NCI-H345 (cell line): ENCODE measurements at places on chromosomes 7 and 10.

DNA sequence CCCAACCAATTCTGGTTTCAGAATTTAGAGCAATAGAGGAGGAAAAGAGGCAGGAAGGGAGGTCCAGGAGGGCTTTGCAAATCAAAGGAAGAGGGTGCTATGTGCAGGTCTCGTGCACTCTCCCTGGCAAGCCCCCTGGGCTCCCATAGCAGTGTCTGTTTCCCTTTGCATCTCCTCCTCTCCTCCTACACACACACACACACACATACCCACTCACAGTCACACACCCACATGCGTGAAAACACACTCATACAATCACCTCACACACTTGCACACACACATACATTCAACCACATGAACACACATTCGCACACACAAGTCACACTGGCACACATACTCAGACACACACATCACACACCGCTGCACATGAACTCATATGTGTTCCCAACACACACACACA lies 105.3 kb downstream of the OAT start:
- DNase-seq = no peak

DNA sequence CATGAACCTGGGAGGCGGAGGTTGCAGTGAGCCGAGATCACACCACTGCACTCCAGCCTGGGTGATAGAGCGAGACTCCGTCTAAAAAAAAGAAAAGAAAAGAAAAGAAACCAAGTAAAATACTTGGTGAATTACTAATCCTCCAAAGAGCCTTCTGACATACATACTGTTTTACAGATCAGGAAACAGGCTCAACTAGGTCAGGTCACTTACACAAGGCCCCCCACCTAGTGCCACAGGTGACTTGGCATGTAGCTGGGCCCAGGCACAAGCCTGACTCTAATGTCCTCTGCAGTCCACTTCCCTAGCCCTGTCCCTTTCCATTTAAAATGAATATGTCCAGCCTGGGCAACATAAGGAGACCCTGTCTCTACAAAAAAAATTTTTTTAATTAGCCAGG lies 157.0 kb downstream of the TPST1 start:
- DNase-seq = no peak

- no peak for DNase-seq
Measured at GRCh38 chr7:116380025-116380424, 119.5 kb upstream of the CAV2 start.

DNA sequence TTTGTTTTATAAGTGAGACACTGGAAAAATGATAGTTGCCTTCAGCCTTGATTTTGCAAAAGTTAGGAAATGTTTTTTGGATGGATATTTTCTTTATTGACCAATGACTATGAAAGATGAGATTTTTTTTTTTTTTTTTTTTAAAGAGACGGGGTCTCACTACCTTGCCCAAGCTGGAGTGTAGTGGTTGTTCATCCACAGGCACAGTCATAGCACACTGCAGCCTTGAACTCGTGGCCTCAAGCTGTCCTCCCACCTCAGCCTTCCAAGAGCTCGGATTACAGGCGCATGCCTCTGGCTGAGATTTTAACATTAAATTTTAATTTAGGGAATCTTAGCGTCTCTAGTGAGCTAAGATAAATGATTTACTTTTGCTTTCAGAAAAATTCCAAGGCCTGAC lies 66.2 kb downstream of the LOXL4 start:
- no peak for DNase-seq

GRCh38 chr10:18400201-18400905 lies 251.0 kb downstream of the NSUN6 start:
- no peak for DNase-seq

- DNase-seq = no peak
Measured at GRCh38 chr10:95234951-95235350, 40.9 kb downstream of the ACSM6 start.

GRCh38 chr10:33422471-33423153 lies 88.1 kb upstream of the NRP1 start:
- no peak for DNase-seq
